ENCODE measurements at places on chromosomes 3 and 15. TPM values are rescaled to one million over a fixed set of nuclear protein-coding genes. Genes with fewer than 3 reads are reported as not detected.
A peak's percentile ranks its signal among the peaks of the same experiment; 100 is the strongest.

GRCh38 chr15:74725845-74726773 is 781 bp upstream of the CYP1A1 start:
- H3K4me3 ChIP-seq = peak overlapping the region; percentile 71
- peaks cover 17% of the 10 kb centered on the region for H3K27me3 ChIP-seq
- DNase-seq = peak; percentile 77
- peaks cover 9% of the 10 kb centered on the region for H3K4me1 ChIP-seq

GRCh38 chr3:53163444-53164387 is 2.7 kb downstream of the PRKCD start:
- H3K27ac ChIP-seq = no peak overlapping the region
- H3K4me1 ChIP-seq = peaks cover 27% of the 10 kb centered on the region
- no peak overlapping the region for H3K4me3 ChIP-seq
- DNase-seq = peak; percentile 17
- H3K36me3 ChIP-seq = no peaks in the 10 kb centered on the region

DNA sequence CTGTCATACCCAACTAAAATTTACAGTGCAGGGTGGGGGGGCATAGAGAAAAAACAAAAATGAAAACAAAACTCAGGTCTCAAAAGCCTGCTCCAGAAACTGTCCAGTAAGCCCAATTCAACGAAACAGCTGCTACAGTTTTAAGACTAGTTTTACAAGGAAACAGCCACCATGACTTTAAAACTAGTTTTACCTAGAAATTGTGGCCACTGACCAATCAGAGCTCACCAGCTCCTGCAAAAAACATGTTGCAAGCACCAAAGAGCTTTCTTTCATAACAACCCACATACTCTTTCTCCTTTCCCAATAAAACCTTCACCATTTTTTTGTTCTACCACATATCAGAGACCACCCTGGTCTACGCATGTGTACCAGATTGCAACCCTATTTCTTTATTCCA is 7.3 kb upstream of the CFAP91 start:
- no peak overlapping the region for H3K27ac ChIP-seq
- H3K36me3 ChIP-seq = no peaks in the 10 kb centered on the region
- H3K4me3 ChIP-seq = no peak overlapping the region
- DNase-seq = no peak

DNA sequence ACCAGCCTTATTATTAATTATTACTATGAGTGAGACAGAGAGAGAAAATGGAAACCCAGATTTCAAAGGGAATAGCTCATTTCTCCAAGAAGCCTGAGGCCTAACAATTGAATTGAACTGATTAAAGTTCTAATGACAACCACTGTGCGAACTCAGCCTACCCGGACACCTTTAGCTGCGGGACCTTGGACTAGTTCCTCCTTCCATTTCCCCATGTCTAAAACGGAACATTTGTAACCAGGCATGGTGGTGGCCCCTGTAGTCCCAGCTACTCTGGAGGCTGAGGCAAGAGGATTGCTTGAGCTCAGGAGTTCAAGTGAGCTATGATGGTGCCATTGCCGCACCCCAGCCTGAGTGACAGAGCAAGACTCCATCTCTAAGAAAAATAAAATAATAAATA is 16.4 kb upstream of the RTP2 start:
- no peak overlapping the region for H3K27ac ChIP-seq
- no peak overlapping the region for H3K4me3 ChIP-seq
- no peak for DNase-seq

DNA sequence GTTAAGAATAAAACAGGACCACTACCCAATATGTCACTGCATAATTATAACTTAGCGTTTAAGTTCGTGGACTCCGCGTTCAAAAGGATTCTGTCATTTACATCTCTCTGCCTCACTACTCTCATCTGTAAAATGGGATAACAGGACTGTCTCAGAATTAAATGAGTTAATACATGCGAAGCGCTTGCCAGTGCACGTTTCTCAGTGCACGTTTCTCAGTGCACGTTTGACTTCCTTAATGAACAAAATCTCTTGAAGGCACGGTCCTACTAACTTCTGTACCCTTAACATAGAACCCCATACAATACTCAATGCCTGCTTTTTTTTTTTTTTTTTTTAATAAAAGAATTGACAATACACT is 499 bp downstream of the RABL3 start:
- no peak for DNase-seq
- no peaks in the 10 kb centered on the region for H3K27me3 ChIP-seq
- H3K4me1 ChIP-seq = peaks cover 27% of the 10 kb centered on the region
- peak overlapping the region; percentile 84 for H3K4me3 ChIP-seq
- H3K36me3 ChIP-seq = peaks cover 22% of the 10 kb centered on the region

- no peaks in the 10 kb centered on the region for H3K27me3 ChIP-seq
- no peak overlapping the region for H3K27ac ChIP-seq
- H3K36me3 ChIP-seq = no peaks in the 10 kb centered on the region
- no peak overlapping the region for H3K4me3 ChIP-seq
- no peak for DNase-seq
- H3K4me1 ChIP-seq = peaks cover 19% of the 10 kb centered on the region
These were observed 107.4 kb downstream of the IGF1R start for GRCh38 chr15:98755781-98756180.

Gene CCDC51
- total RNA-seq = 25.3 TPM

Gene BOC
- 0.49 TPM for total RNA-seq

Gene TMEM207
- not detected for total RNA-seq

Gene CFAP100
- not detected for total RNA-seq
